ENCODE measurements at places on chromosomes 3 and 15.

DNA sequence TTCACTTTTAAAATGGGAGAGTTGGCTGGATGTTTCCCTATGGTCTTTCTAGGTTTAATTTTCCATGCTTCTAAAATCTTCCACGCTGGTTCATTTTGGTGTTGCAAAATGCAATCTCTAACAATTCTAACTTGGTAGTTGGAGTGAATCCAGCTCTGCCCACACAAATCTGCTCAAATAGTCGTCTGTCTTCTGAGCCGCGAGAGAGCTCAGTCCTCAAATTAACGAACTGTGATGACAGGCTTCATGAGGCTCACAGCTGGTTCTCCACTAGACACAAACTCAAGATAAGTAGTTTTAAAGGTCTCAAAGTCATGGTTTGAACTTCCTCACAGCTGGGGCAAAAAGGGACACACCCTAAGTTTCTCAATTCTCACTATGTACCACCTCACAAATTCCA is 178.6 kb upstream of the LYSMD4 start:
- H3K27me3 ChIP-seq, result peaks cover 7% of the 10 kb centered on the region
- no peaks in the 10 kb centered on the region for H3K4me1 ChIP-seq
- no peak overlapping the region for H3K27ac ChIP-seq
- DNase-seq, result no peak
- no peaks in the 10 kb centered on the region for H3K36me3 ChIP-seq

DNA sequence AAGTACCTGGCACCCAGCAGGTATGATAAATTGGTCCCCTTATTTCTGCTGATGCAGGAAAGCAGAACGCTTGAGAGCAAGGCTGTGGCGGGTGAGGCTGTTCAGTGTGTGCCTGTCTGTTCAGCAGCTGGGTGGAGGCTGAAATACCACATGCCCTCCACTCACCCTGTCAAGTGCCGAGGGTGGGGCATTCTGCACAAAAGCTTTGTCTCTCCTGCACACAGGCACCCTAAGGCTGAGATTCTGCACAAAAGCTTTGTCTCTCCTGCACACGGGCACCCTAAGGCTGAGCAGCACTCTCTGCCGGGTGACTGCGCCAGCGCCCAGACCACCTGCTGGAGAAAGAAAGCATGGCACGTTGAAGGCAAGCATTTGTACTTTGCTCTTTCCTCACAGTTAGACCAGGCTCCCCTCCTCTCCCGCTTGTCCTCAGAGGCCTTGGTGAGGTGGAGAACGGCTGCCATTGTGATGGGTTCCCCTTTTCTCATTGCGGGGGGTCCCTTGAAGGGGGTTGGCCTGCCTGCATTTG is 97.5 kb downstream of the BDH1 start:
- no peak overlapping the region for H3K4me3 ChIP-seq
- H3K36me3 ChIP-seq, result no peaks in the 10 kb centered on the region
- H3K27me3 ChIP-seq, result no peaks in the 10 kb centered on the region
- no peak overlapping the region for H3K27ac ChIP-seq
- DNase-seq, result no peak
- H3K4me1 ChIP-seq, result peaks cover 12% of the 10 kb centered on the region

DNA sequence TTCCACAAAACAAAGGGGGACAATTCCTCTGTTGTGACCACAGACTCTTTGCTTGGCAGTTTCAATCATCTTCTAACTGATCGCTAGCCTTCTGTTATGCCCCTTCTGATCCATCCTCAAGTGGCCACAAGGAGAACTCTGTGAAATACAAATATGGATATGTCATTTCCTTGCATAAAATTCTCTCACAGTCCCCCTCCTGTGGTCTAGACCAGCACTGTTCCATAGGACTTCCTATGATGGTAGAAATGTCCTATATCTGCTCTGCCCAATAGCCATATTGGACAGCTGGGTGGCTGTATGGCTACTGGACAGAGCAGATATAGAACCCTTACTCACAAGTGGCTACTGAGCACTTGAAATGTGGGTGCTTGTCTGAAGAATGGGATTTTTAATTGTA is 25.9 kb upstream of the SNRK start:
- no peak for DNase-seq
- no peaks in the 10 kb centered on the region for H3K4me1 ChIP-seq
- H3K4me3 ChIP-seq, result no peak overlapping the region

GRCh38 chr3:153339065-153339464 is 177.0 kb downstream of the RAP2B start:
- H3K27me3 ChIP-seq, result no peaks in the 10 kb centered on the region
- no peaks in the 10 kb centered on the region for H3K36me3 ChIP-seq
- no peak for DNase-seq
- H3K4me3 ChIP-seq, result no peak overlapping the region

DNA sequence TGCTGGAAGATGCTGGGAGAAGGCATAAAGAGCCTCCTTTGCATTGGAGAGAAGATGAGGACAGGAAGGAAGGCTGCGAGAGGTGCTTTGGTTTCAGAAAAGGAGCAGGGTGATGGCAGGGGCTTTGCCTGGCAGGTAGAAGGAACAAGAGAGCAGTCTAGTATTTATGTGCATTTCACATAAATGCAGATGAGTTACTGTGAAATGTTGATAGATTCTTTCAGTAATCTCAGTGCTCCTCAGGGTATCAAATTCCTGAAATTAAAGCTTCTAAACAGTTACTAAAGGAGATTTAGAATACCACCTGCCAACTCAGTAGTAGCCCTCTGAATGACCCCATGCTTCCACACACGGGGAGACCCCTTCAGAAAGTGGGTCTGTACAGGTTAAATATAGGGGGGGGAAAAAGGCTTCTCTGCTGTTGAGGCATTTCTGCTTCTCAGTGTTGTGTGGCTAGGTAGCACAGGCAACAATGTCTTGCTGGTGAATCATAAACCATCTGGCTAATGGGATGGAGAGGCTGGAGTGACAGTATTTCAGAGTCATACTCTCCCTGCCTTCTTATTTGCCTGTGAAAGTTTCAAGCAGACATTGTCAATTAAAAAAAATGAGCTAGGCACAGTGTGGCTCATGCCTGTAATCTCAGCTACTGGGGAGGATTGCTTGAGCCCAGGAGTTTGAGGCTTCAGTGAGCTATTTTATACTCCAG is 14.3 kb upstream of the FBXL22 start:
- no peak overlapping the region for H3K4me3 ChIP-seq
- no peak for DNase-seq
- H3K36me3 ChIP-seq, result peaks cover 13% of the 10 kb centered on the region
- no peaks in the 10 kb centered on the region for H3K4me1 ChIP-seq
- no peaks in the 10 kb centered on the region for H3K27me3 ChIP-seq

GRCh38 chr3:190094160-190094718 is 26.5 kb downstream of the P3H2 start:
- DNase-seq, result no peak
- no peak overlapping the region for H3K4me3 ChIP-seq
- H3K36me3 ChIP-seq, result no peaks in the 10 kb centered on the region

DNA sequence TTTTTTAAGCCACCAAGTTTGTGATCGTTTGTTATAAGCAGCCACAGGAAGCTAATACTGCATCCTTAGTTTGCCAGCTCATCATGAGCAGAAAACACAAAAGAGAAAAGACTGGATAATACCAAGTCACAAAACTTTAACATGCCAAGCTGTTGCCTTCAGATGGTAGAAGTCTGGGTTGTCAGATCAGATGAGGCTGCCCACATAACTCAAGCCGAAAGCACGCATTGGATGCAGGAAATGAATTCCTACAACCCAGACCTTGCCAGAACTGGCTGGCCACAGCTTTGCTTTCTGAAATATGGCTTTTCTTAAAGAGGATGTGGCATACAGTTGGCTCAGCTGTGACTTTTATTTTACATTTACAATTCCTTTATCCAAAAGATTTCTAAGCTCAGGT is 118.3 kb upstream of the NEO1 start:
- no peaks in the 10 kb centered on the region for H3K27me3 ChIP-seq
- peak overlapping the region; percentile 34 for H3K27ac ChIP-seq
- no peak overlapping the region for H3K4me3 ChIP-seq
- DNase-seq, result no peak

DNA sequence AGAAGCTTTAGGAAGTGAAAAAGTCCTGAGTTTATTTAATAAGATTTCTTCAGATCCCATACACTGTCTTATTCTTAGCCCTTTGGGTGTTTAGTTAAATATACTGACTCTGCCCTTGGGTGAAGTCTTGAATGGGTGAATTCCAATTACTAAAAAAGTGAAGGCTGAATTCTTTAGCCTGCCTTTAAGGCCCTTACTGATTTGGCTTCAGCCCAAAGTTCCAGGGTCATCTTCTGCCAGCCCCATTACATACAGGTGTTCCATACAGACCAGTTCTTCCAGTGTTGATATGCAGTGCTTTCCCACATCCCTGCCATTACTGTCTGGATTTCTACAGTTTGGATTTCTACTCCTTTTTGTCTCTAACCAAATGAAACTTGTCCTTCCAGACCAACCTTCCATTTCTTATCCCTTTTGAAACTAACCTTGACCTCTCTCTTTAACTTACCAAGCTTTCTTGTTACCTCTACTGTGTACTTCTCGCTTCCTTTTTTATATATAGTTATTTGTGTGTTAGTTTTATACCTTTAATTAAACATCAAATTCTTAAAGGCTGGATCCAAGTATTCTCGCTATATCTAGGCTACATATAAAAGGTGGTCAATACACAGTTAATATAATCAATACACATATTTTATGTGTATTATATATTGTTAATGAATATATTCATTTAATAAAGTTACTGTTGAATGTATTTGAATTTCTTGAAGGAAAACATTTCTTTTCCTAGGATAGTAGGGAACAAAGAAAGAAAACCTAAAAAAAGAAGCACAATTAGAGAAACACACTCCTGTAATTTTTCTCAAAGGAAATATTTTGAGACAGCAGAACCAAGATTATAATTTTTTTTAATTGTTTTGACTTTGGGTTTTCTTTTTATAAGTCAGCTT is 15.0 kb downstream of the MBNL1 start:
- no peaks in the 10 kb centered on the region for H3K4me1 ChIP-seq
- no peak overlapping the region for H3K4me3 ChIP-seq
- no peaks in the 10 kb centered on the region for H3K27me3 ChIP-seq
- no peaks in the 10 kb centered on the region for H3K36me3 ChIP-seq
- DNase-seq, result no peak
- H3K27ac ChIP-seq, result peak overlapping the region; percentile 93

DNA sequence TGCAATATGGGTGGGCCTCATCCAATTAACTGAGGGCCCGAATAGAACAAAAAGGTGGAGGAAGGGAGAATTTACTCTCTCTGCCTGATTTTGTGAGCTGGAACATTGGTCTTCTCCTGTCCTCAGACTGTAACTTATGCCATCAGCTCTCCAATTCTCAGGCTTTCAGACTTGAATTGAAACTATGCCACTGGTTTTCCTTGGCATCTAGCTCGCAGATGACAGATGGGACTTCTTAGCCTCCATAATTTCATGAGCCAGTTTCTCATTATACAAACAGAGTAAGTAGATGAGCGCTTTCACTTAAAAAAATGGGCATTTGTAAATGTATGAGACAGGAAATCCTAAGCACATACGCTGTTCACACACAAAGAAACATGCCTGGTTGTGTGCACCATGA is 8.7 kb upstream of the PTX3 start:
- H3K36me3 ChIP-seq, result no peaks in the 10 kb centered on the region
- no peaks in the 10 kb centered on the region for H3K4me1 ChIP-seq
- H3K4me3 ChIP-seq, result no peak overlapping the region
- no peak overlapping the region for H3K27ac ChIP-seq
- DNase-seq, result no peak
- H3K27me3 ChIP-seq, result no peaks in the 10 kb centered on the region

DNA sequence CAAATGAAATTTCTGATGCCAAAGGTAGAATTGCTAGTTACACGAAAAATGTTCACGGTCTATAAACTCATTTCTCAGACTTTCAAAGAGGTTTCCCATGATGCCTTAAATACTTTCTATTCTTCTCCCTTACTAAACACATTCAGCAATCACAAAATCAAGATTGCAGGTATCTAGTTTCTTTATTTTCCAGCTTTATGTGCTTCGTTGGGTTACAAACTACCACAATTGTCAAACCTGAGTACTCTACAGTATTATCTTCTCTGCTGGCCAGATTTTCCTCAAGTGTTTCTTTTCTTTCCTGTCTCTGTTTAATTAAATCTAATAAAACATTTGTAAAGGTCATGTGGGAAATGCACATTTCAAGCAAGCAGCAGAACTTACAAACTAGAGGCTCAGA is 201.8 kb upstream of the ZNF385D start:
- H3K27me3 ChIP-seq, result no peaks in the 10 kb centered on the region
- H3K4me1 ChIP-seq, result no peaks in the 10 kb centered on the region
- no peak overlapping the region for H3K4me3 ChIP-seq
- no peak overlapping the region for H3K27ac ChIP-seq

- DNase-seq, result no peak
- H3K27me3 ChIP-seq, result no peaks in the 10 kb centered on the region
- no peaks in the 10 kb centered on the region for H3K36me3 ChIP-seq
- no peak overlapping the region for H3K27ac ChIP-seq
- H3K4me1 ChIP-seq, result no peaks in the 10 kb centered on the region
Measured at GRCh38 chr15:38672814-38673670, 108.4 kb upstream of the RASGRP1 start.

DNA sequence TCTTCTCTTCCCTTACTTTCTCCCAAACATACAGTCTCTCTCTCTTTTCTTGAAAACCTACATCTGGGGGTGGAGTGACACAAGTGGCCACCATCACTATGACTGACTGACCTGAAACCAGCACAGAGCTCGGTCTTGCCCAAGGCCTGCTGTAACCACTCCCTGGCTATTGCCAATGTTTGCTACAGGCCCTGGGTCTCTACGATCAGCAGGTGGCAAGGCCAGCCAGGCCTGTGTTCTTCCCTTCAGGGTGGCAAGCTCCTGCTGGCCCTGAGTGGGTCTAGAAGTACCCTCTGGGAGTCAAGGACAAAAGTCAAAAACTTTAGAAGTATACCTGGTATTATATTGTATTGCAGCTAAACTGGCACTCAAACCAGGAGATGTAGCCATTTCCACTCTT is 140.9 kb upstream of the TGFBR2 start:
- H3K27me3 ChIP-seq, result no peaks in the 10 kb centered on the region
- no peaks in the 10 kb centered on the region for H3K36me3 ChIP-seq
- no peak overlapping the region for H3K27ac ChIP-seq
- no peak overlapping the region for H3K4me3 ChIP-seq
- no peaks in the 10 kb centered on the region for H3K4me1 ChIP-seq

- peak; percentile 69 for DNase-seq
- H3K27ac ChIP-seq, result peak overlapping the region; percentile 56
- no peaks in the 10 kb centered on the region for H3K27me3 ChIP-seq
- no peak overlapping the region for H3K4me3 ChIP-seq
Measured at GRCh38 chr3:61809879-61810278, 248.5 kb downstream of the PTPRG start.

DNA sequence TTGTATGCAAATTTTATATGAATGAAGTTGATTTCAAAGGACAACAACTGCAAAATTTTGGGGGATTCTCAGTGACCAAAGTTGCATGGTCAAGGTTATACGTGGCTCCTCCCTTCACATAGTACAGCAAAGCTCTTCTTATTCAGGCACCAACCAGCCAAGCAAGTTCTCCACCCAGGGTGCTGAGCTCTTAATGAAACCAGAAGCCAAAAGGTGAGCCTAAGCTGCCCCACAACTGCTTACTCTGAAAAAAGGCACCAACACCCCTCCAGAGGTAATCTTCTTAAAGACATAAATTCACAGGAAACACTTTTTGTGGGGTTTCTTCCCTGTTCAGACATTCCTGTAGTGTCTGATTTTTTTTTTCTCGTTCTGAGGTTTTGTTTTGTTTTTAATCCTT is 106.1 kb upstream of the GMNC start:
- H3K4me1 ChIP-seq, result no peaks in the 10 kb centered on the region
- DNase-seq, result no peak
- no peak overlapping the region for H3K27ac ChIP-seq
- no peaks in the 10 kb centered on the region for H3K36me3 ChIP-seq
- no peaks in the 10 kb centered on the region for H3K27me3 ChIP-seq

GRCh38 chr3:146813496-146813895 is 208.3 kb upstream of the PLSCR5 start:
- no peak overlapping the region for H3K4me3 ChIP-seq
- no peak for DNase-seq
- no peak overlapping the region for H3K27ac ChIP-seq
- no peaks in the 10 kb centered on the region for H3K4me1 ChIP-seq
- H3K27me3 ChIP-seq, result no peaks in the 10 kb centered on the region
- H3K36me3 ChIP-seq, result no peaks in the 10 kb centered on the region

Data from tibial artery (tissue), 4 donors.